ENCODE measurements at places on chromosomes 2 and 18.

- DNase-seq, result no peak
These were observed 311.1 kb downstream of the NR4A2 start for GRCh38 chr2:156021146-156022040.

DNA sequence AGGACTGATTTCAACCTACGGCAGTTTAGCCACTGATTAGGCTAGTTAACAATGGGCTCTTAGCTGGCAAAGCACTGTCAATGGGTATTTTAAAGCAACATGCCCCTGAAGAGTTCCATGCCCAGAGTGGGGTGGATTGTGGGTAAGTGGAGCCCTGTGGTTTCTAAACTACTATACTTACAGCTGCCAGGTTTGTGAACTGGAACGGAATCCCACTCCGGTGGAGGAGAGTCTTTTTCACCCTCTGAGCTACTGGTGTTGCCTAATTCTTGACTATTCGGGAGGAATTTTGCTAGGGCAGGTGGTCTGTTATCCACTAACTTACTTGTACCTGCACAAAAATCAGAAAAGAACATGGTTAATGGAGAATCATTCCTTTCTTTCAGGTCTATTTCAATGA lies 52.6 kb downstream of the ZAP70 start:
- DNase-seq, result no peak

- DNase-seq, result no peak
These were observed 27.2 kb downstream of the C2orf49 start for GRCh38 chr2:105364436-105365139.

- no peak for DNase-seq
These were observed 14.1 kb upstream of the GPC1 start for GRCh38 chr2:240421381-240421780.

GRCh38 chr2:108586631-108587030 lies 52.4 kb downstream of the LIMS1 start:
- DNase-seq, result no peak

GRCh38 chr18:8519102-8519501 lies 90.1 kb upstream of the RAB12 start:
- DNase-seq, result no peak

Data from esophagus squamous epithelium (tissue), 5 donors.